ENCODE measurements at places on chromosomes 2 and 18.
A peak's percentile ranks its signal among the peaks of the same experiment; 100 is the strongest.

DNA sequence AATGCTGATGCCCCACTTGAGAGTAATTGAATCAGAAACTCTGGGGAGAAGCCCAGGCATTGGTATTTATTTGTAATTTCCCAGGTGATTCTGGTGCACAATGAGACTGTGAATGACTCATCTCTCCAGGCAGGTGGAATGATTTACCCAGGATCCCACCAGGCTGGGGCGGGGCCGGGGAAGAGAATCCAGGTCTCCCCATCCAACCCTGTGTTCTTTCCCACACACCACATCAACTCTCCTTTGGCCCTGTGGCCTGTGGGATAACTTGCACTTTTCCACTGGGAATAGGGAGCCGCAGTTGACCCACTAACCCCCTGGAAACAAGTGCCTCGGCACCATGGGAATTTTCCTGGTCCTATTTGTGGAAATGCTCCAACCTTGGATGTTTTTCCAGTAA is 409.8 kb downstream of the ZNF521 start:
- DNase-seq: no peak

DNA sequence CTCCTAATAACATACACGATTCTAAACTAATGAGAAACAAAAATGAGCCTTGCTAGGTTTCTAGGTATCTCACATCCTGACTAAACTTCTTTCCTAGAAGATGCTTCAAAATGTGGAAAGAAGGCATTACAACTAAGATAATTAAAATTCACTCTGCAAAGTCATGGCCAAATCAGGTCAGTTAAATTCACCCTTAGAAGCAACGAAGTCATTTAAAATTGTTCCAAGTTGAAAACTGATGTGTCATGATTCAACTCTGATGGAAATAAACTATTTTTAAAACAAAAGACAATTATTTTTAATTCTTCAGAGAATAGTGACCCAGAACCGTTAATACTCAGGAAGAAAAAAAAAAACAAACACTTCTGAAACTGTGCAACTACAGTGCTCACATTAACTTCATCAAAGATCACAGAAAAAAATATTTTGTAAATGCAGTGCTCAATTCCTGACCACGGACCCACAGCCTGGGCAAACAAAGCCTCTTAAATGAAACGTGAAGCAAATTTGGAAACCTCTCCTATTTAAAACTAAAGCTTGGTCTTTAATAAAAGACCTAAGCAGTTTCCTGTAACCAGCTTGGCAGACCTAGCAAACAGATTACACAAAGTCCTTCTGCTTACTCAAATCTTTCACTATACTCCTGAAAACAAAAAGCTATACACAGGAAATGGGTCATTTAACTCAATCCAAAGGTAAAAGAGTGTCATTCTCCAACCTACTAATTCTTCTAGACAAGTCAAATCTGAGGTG is 39.0 kb downstream of the CHN1 start:
- no peak for DNase-seq

DNA sequence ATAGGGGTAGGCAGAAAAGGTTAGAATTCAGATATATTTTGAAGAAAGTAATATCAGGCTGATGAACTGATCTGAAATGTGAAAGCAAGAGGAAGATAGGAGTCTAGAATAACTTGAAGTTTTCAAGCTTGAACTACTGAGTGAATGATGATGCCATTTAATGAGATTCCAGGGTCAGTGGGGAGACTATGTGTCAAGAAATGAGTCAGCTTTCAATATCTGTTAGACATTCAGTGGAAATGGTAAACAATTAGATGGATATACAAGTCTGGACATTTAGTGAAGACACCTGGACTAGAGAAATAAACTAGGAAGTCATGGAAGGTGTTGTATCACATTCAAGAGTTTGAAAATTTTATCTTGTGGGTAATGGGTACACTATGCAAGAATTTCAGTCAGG is 326.9 kb downstream of the FSIP2 start:
- DNase-seq: no peak

DNA sequence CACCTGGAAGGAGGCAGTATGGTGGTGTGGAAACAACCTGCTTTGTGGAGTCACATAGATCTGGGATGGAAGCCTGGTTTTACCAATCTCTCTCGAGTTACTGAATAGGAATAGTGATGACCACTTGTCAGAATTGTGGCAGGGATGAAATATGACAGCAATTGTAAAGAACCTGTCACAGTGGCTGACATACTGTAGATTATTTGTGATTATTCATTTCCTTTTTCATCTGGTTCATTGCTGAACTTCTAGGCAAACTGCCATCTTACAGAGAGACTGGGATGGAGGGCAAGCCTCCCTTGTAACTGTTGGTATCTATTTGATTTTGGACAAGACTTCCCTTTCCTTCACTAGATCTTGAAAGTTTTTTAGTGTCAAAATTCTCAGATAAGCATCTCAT is 42.0 kb downstream of the FMNL2 start:
- DNase-seq: no peak

- DNase-seq: no peak
Measured at GRCh38 chr2:15931950-15932349, 8.4 kb upstream of the MYCN start.

- DNase-seq: no peak
Measured at GRCh38 chr2:41932241-41933045, 115.4 kb upstream of the PKDCC start.

DNA sequence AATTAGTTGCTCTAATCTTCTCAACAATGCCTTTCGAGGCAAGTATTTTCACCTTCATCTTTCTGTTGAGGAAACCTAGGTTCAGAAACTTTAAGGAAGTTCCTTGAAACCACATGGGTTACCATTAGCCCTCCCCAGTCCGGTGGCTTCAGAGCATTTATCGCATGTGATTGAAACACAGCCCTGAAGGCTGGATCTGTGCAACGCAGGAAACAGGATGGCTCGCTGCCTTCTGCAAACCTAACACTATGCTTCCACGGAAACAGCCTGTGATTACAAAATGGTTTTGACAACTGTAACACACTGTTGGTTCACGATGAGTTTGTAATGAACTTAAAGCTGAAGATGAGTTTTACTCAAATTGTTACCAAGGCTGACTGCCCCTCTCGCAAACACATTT is 68.5 kb downstream of the EPB41L3 start:
- DNase-seq: no peak

DNA sequence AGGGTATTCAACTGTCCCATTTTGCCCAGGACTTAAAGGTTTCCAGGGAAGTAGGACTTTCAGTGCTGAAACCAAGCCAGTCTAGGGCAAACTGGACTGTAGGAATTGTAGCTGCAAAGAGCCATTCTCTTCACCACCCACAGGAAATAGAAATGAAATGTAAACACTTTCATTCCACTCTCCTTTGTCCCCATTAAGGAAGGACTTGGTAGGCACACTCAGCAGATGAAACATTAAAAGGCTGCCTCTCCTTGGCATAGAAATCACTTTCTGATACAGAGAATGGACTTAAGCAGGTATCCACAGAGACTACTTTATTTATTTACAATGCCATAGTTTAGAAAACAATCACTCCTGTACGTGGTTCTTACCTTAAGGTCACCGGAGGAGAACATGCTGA is 102.9 kb upstream of the CCDC195 start:
- no peak for DNase-seq

GRCh38 chr2:111957872-111958354 is 59.5 kb downstream of the MERTK start:
- no peak for DNase-seq

DNA sequence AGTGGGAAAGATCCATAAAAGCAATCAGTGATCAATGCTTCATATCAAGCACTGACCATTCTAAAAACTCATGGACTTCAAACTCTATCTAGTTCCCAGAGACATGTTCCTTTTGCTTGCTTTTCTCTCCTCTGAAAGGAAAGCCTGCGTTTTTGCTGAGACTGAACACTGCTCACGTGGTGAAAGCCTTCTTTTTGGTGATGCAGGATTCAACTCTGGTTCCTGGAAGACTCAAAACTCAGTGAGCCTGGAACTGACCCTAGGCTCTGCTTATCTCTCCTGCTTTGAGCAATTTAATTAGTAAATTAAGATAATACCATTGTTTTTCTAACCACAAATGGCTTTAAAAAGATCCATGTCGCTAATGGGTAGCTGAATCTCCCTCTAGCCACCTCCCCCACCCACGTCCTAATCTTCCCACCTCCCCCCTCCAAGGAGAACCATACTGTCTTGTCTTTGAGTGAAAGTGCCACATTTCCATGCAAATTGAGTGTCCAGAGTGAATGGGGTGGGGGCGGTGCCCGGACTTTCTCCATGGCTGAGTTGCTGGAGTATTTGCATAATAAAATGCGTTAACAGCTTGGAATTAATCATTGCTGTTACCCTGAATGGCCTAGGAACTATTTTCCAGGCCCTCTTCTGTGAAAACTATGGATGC is 130.5 kb downstream of the BCL11A start:
- DNase-seq: no peak

- DNase-seq: no peak
Measured at GRCh38 chr2:127607399-127607908, 38.5 kb upstream of the GPR17 start.

- no peak for DNase-seq
Measured at GRCh38 chr2:204727368-204727767, 182.1 kb downstream of the PARD3B start.

DNA sequence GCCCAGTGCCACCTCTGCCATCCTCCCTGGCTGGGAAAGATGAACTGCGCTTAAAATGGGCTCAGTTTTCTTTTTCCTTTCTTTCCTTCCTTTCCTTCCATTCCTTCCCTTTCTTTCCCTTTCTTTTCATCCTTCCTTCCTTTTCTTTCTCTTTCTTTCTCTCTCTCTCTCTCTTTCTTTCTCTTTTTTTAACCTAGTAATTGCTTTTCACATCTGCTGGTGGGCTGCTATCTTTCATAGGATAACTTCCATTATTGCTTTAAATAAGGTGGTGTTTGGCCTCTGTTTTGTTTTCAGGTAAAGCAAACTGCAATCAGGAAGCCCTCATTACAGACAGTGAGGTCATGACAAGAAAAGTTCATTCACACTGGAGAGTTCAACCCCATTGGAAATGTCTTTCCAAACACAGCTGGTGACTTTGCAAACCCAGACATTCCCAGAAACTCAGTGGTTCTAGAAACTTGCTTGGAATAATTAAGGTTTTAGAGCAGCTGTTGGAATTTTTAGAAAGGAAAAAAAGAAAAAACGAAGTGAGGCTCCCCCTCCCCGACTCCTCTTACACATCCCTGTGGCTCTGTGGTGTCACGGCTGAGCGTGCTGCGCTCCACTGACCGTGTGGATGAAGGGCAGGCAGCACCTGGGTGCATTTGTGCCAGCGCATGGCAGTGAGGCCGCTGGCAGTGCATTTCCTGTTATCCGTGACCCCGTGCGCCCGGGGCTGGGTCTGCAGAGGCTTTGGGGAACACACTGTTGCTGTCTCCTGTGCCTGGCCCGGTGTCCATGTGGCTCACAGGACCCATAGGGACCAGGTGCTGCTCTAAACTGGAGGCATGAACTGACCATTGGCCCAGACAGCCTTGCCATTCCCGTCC is 76.9 kb downstream of the MBP start:
- no peak for DNase-seq

GRCh38 chr2:206064077-206064476 is 21.9 kb downstream of the INO80D start:
- no peak for DNase-seq

GRCh38 chr18:63198868-63199742 is 120.5 kb downstream of the BCL2 start:
- DNase-seq: no peak

DNA sequence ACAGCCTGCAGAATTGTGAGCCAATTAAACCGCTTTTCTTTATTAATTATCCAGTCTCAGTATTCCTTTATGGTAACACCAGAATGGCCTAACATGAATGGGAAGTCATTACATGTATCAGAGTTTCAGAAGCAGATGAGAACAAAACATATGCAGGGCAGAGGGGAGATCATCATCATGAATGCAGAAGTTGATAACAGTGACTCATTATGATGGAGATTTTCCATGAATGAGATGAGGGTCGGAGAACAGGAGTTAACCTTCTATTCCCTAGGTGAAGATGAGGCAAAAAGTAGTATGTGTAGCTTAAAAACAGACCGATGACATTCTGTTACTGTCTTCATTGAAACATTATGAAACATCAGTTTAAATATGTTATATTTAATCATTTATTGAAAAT is 59.5 kb upstream of the PPM1B start:
- no peak for DNase-seq

DNA sequence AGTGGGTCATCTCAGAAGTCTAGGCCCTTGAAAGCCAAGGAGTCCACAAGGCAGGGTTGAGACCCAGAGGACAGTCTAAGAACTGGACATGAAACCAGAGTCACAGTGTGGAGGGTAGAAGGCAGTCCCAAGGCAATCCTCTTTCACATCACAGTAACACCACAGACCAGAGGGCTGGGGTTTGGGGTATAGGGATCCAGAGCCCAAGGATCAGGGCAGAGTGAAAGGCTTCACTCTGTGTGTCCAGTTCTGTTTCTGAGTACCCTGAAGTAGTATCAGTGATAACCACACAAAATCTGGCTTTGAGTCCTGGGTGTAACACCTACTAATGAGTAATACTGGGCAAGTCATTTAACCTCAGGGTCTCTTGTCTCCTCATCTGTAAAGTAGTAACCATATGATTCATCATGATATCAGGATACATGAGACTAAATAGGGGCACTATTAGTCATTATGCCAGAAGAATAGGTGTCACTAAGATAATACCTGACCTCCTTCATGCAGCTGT is 91.0 kb downstream of the ICA1L start:
- no peak for DNase-seq

DNA sequence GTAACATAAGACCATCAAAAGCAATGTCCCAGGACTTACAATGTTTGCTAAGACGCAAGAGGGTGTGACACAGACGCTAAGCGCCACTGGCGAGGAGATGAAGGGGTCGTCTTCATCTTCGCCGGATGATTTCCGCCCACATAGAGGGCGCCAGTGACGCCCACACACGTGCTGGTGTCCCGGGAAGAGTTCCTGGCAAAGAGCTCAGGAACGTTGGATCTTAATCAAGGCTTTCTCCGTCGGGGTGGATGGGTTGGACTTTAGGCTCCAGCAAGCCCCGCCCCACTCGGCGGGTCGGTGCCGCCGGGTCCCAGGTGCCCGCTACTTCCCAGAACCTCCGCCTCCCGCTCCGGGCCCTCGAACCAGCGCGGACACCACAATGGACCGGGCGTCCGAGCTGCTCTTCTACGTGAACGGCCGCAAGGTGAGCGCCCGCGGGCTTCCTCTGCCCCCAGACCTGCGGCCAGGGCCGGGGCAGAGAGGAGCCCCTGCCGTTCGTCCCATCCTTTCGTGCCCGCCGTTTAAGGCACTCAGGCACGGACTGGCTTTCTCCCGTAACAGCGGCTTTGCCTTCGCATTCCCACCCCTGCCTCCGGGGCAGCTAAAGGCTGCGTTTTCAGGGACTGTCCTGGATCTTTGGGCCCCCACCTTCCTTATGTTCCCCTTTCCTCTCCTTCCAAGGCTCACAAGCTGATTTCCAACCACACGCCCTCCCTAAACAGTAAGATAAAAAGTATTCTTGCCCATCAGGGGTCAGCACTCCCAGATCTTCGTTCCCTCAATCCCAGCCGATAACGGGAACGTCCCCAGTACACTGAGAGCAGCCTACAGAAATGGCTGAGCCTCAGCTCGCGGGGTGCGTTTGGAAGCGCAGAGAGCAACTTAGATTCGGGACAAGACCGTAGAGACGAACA is at the start of gene AOX1:
TSS of gene AOX1 (plus strand) at position 285 of the 914 bp plus-strand sequence. CDS start at position 380, 95 bp downstream.
- DNase-seq: peak; percentile 26

GRCh38 chr2:69335311-69335710 is 51.7 kb downstream of the GFPT1 start:
- no peak for DNase-seq

GRCh38 chr2:37472959-37473358 is 128.5 kb downstream of the QPCT start:
- no peak for DNase-seq
